Activated CD4-positive, alpha-beta memory T cell treated with anti-CD3 and anti-CD28 coated beads, Interleukin-2, amount 10 ng/mL, durations not matched to agents 7 days and 5 days (primary cell): ENCODE measurements at places on chromosomes 7 and 10. TPM values are rescaled to one million over a fixed set of nuclear protein-coding genes. Genes with fewer than 3 reads are reported as not detected.
A peak's percentile ranks its signal among the peaks of the same experiment; 100 is the strongest.

- no peak for DNase-seq
Observed at GRCh38 chr10:22849077-22849805, 78.6 kb upstream of the ARMC3 start.

- no peak for DNase-seq
Observed at GRCh38 chr7:2911466-2911865, 67.4 kb upstream of the GNA12 start.

DNA sequence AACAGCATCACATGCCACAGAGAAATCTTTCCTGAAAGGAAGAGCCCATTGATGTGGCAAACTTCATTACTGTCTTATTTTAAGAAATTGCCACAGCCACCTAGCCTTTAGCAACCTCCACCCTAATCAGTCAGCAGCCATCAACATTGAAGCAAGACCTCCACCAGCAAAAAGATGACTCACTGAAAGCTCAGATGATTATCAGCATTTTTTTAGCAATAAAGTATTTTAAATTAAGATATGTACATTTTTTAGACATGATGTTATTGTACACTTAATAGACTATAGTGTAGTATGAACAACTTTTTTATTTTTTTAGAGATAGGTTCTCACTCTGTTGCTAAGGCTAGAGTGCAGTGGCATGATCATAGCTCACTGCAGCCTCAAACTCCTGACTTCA lies 14.8 kb downstream of the STEAP1B start:
- no peak for DNase-seq

DNA sequence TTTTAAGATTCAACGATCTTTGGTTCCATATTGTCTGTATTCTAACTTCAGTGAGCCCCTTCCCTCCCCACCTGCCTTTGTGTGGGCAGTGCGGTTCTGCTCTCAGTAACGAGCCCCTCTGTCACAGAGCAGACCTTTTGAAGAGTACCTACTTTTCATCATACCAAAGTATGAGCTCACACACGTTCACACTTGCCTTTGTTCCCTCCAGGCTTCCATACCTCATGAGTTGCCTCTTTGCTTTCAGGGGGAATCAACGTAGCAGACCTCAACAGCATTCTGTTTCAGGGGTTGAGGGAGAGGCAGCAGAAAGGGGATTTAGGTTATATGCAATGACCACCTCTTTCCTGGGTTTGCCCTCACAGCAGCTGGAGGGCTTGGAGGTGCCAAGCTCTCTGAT lies 211.4 kb upstream of the MDFIC start:
- DNase-seq, result no peak

DNA sequence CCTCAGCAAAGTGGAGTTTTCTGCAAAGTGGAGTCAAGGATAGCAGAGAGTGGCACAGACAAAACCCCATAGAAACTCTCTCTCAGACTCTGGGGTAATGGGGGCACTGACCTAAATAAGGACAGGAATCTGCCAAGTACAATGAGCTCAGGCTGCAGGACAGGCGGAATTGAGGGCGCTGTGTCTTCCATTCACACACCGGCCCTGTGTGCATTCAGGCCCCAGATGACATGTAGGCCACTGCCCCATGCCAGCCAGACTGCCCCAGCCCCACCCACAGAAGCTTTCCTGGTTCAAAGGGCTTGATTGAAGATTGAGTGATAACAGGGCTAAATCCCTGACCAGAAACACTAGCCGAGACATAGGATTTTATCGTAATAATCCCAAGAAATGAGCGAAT lies 52.7 kb downstream of the EEPD1 start:
- DNase-seq, result no peak

- DNase-seq, result peak; percentile 26
Observed at GRCh38 chr7:142583446-142583845, 165.8 kb upstream of the PRSS1 start.

- DNase-seq, result no peak
Observed at GRCh38 chr7:157472311-157473050, 135.7 kb downstream of the DNAJB6 start.

DNA sequence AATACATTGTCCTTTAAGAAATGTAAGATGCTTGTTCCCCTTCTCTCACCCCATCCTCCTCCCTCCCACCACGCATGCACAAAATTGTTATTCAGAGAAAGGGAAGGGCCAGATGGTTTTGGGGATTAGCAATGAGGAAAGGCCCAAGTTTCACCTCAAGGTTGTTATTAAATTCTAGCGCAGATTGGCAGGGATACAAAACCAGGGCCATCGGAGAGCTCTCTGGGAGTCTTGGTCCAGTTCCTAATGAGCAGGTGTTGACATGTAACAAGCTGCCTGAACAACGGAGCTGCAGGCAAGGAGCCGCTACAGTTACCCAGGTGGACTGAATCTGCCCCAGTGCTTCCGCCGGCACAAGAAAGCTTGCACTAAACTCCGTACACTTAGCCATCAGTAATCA lies 9.7 kb upstream of the ANK3 start:
- DNase-seq, result no peak

GRCh38 chr10:117804470-117805011 lies 242.2 kb downstream of the RAB11FIP2 start:
- no peak for DNase-seq

DNA sequence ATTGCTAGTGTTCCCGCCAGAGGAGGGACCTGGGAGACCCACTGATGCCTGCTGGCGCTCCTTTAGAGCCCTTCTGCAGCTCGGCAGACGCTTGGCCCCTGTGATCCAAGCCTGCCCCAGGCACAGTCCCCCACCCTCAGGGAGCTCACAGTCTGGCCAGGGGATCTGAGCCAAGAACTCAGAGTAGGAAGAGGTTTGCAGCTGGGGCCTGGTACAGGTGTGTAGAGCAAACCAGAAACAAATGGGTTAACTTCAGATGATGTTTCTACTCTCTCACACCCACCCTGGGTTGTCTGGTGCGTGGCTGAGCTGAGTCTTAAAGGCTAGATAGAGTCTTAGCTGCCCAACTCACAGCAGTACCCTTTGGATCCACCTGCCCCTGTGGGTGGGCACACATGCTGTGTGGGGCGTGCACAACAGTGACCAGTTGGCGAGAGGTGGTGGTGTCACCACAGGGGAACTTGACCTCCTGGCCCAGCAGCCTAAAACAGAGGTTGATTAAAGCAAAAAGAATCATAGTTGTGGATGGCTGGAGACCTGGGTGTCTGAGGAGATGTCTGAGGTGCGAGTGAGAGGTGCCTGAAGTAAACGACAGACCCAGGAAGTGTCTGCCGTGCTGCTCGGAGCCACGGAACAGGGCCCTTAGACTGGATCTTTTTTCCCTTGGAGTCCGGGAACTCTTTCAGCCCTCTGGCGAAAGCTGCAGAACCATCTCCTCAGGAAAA lies 31.2 kb upstream of the SRGN start:
- no peak for DNase-seq

GRCh38 chr10:97640868-97641811 lies 669 bp downstream of the PI4K2A start:
- DNase-seq, result peak; percentile 24

DNA sequence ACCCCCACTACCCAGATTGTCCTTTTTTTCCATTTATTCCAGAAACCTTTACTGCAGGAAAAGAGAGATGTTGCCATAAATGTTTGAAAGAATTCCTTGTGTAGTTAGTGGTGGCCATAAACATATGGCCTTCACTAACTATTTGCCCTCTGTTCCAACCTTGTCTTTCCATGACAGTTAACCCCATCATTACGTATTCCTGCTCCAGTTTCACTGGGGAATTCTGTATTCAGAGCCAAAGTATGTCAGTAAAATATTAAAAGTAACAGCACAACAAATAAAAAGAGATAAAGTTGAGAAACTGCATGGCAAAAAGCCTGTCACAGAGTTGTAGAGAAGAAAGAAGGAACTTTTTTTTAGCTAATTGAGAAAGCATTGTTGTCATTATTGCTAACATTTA lies 261.3 kb downstream of the BICC1 start:
- no peak for DNase-seq

GRCh38 chr7:105307163-105307672 lies 81.5 kb downstream of the SRPK2 start:
- DNase-seq, result no peak

DNA sequence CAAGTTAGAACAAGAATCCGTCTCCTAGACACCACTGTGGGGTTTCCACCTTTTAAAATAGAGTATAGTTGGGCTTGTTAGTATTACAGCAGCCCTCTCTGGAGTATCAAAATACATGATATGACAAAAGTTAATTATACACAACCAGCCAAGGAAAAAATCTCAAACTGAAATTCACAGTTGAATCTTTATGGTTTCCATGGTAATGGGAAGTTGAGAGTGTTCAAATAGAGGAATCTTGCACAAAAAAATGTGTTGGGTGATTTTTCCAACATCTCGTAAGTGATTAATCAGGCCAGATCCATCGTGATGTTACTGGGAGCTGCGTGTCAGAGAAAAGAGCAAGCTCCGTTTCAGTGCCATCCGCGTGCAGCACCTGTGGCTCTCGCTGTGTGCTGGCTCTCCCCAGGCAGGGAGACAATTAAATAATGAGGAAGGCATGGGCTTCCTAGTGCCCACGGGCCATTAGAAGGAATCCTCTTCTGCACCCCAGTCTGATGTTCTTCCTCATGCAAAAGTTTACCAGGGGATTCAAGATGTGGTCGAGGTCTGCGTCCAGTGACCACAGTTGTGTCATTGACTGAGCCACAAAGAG lies 41.1 kb upstream of the ADARB2 start:
- DNase-seq, result no peak

DNA sequence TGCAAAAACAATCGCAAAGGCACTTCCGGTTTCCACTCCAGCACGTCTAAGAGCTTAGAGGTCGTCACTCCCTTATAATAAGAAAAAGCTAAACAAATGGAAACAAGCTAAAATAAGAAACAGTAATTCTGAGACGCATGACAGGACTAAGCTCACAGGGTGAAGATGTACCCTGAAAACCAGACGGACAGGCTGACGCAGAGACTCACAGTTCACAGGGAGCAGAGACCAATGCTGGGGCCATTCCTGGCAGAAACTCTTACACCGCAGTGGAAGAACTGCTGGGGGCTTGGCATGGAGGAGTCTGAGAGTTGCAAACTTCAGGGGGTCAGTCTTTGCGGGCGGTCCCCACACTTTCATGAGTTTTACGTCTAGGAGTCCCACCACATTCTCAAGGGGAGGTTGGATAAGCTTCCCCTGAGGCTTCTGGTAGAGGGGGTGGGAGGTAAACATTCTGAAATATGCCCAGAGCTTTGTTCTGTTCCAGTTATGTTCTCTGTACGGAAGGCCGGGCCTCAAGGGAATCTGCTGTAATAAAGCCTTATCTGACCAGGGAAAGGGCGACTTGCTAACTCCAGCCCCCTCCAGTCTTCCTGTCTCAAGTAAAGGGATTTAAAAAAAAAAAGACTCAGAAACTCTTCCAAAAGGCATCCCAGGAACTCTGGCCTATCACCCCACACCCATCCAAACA lies 47.8 kb downstream of the BRI3 start:
- no peak for DNase-seq

- DNase-seq, result no peak
Observed at GRCh38 chr7:136640977-136641376, 227.5 kb upstream of the CHRM2 start.

- no peak for DNase-seq
Observed at GRCh38 chr10:65396997-65397396, 1528.8 kb upstream of the LRRTM3 start.

- DNase-seq, result no peak
Observed at GRCh38 chr10:83701799-83702198, 437.5 kb upstream of the GHITM start.

DNA sequence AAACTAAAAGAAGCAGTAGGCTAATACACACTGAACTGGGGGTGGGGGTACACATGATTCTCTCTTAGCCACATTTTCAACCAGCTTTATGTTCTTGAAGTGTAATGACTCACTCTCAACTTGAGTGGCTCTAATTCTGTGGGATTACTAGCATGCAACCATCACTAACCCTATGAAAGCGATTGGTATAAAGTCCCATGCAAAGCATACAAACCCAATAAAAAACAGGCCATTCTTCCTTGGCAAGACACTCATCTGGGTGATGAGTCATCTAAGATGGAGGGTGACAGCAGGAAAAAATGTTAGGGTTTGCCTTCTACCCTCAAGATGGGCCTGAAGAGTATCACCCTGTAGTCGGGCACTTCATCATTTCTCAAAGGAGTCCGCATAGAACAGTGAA lies 14.9 kb upstream of the PON3 start:
- no peak for DNase-seq

DNA sequence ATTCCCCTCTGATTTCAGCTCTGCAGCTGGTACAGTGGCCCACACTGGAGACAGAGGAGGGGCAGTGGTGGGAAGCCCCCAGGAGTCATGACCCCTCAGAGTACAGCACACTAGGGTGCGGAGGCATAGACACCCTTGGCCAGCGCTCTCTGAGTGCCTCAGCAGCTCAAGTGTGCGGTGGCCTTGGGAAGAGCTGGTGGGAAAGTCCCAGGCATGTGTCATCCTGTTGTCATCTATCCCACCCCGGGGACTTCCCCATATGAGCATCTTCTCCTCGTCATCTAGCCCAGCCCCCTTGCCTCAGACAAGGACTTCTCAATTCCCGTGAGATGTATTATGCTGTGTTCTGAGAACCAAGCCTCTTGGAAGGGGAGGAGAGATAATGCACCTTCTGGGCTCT lies 15.6 kb upstream of the PPIF start:
- DNase-seq, result peak; percentile 82

GRCh38 chr10:88989824-88990383 lies 694 bp upstream of the FAS start:
- DNase-seq, result no peak

- DNase-seq, result peak; percentile 37
Observed at GRCh38 chr7:815284-816216, 16.7 kb upstream of the SUN1 start.

DNA sequence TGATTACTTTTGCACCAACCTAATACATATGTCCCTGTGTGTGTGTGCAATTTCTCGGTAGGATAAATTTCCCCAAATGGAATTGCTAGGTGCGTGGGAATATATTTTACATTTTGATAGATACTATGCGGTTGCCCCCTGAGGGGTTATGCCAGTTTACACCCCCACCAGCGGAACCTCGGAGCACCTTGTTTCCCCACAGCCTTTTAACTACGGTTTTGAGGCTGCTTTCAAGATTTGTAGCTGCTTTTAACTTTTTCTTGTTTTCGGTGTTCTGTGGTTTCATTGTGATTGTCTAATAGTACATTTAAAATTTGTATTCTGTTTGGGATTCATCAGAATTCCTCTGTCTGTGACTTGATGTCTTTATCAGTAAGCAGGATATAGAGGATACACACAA lies 22.0 kb downstream of the PROSER2 start:
- no peak for DNase-seq

The HEPACAM2 gene
- total RNA-seq, result not detected

The GJD4 gene
- total RNA-seq, result not detected

The UBE2H gene
- 58.4 TPM for total RNA-seq

The TDRD1 gene
- 0.40 TPM for total RNA-seq

The GPR37 gene
- not detected for total RNA-seq

The SPDYE17 gene
- total RNA-seq, result not detected

The PLAC9 gene
- total RNA-seq, result not detected

The CDHR1 gene
- 0.45 TPM for total RNA-seq

The AS3MT gene
- total RNA-seq, result 0.65 TPM

The FAM241B gene
- total RNA-seq, result 2.7 TPM

The ENO4 gene
- not detected for total RNA-seq

The PPP1R17 gene
- not detected for total RNA-seq

The OGDHL gene
- total RNA-seq, result not detected

The TAS2R4 gene
- total RNA-seq, result 0.73 TPM
